ENCODE measurements at places on chromosomes 13 and 19. TPM values are rescaled to one million over a fixed set of nuclear protein-coding genes. Genes with fewer than 3 reads are reported as not detected.

Gene ZNF730
- total RNA-seq = 0.37 TPM

Gene CD33
- 14.3 TPM for total RNA-seq

Gene CIC
- 69.3 TPM for total RNA-seq

Gene GAPDHS
- total RNA-seq = not detected

Gene ZNF729
- not detected for total RNA-seq

Gene RHPN2
- 5.0 TPM for total RNA-seq

Gene ZNF491
- 0.67 TPM for total RNA-seq

Gene VWA8
- 21.7 TPM for total RNA-seq

Gene CCNA1
- 4.3 TPM for total RNA-seq

Gene LHB
- total RNA-seq = not detected

Gene KLK2
- total RNA-seq = 0.44 TPM

Gene GRIN2D
- 0.34 TPM for total RNA-seq

Gene METTL21C
- total RNA-seq = not detected

Gene ZNF525
- total RNA-seq = 15.0 TPM

Gene CLEC4M
- not detected for total RNA-seq

All from activated T-helper 2 cell treated with anti-CD3 and anti-CD28 coated beads, Interferon-gamma antibody, Interleukin-2, Interleukin-4, amounts not matched to agents 10 μg/mL and 5 μg/mL and 100 μg/mL, durations not matched to agents 14 hours and 24 hours and 36 hours (primary cell).